ENCODE measurements at places on chromosomes 7 and 10.

- no peaks in the 10 kb centered on the region for H3K4me1 ChIP-seq
- no peak overlapping the region for H3K4me3 ChIP-seq
- DNase-seq = no peak
- no peaks in the 10 kb centered on the region for H3K27me3 ChIP-seq
- no peak overlapping the region for H3K27ac ChIP-seq
Measured at GRCh38 chr10:63286754-63287264, 153.7 kb downstream of the NRBF2 start.

- H3K27me3 ChIP-seq = peaks cover 3% of the 10 kb centered on the region
- H3K4me1 ChIP-seq = peaks cover 63% of the 10 kb centered on the region
- H3K27ac ChIP-seq = no peak overlapping the region
- H3K4me3 ChIP-seq = no peak overlapping the region
- H3K36me3 ChIP-seq = peaks cover 26% of the 10 kb centered on the region
Measured at GRCh38 chr10:119301397-119301796, 94.0 kb downstream of the GRK5 start.

DNA sequence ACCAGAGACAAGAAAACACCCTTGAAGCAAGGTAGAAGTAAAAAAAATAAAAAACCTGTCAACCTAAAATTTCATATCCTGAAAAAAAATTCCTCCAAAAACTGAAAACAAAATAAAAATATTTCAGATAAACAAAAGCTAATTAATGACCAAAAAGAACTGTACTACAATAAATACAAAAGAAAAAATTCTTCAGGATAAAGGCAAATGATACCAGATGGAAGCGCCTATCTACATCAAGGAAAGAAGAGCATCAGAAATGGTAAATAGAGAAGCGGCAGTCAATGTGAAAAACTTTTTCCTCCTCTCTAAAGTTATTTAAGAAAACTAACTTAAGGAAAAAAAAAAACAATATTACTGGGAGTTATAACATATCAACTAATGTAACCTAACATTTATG, 79.8 kb downstream of the RSU1 start:
- no peak overlapping the region for H3K4me3 ChIP-seq
- DNase-seq = no peak
- H3K27me3 ChIP-seq = no peaks in the 10 kb centered on the region
- H3K4me1 ChIP-seq = no peaks in the 10 kb centered on the region

DNA sequence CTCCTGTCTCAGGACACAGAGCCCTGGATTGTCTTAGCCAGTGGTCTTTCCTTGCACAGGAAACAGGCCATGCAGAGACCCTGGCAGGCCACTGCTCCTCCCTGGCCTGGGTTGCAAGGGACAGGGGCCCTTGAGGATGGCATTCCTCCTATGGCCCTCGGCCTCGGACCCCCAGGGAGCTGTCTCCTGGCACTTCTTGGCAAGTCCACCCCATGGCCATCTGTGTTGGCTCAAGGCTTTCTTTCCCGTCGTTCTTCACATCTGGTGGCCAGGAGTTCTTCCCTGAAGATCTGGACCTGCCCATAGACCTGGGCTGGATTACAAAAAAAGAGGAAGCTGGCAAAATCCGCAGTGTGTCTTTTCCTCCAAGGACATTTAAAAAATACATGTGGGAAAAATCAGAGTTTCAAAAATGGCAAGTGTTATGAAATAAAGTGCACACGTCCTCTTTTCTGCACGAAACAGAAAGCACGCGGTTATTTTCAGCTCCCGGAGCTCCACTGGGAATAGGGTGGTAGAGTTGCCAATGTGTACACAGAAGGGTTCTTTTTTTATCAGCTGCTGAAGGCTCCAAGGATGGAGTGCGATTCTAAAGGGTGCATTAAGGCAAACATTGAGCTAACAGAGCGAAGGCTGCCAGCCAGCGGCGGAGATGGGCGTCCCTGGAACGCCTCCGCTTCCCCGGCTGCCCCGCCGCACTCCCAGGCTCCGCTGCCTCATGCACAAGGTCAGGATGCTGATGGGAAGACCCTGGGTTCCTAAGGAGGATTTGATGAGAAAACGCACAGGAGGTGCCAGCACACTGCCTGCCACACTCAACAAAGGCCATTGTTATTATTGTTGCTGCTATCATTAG, 62.8 kb upstream of the FAM20C start:
- no peak overlapping the region for H3K4me3 ChIP-seq
- peaks cover 22% of the 10 kb centered on the region for H3K27me3 ChIP-seq
- peaks cover 4% of the 10 kb centered on the region for H3K4me1 ChIP-seq
- no peak for DNase-seq
- H3K36me3 ChIP-seq = no peaks in the 10 kb centered on the region

DNA sequence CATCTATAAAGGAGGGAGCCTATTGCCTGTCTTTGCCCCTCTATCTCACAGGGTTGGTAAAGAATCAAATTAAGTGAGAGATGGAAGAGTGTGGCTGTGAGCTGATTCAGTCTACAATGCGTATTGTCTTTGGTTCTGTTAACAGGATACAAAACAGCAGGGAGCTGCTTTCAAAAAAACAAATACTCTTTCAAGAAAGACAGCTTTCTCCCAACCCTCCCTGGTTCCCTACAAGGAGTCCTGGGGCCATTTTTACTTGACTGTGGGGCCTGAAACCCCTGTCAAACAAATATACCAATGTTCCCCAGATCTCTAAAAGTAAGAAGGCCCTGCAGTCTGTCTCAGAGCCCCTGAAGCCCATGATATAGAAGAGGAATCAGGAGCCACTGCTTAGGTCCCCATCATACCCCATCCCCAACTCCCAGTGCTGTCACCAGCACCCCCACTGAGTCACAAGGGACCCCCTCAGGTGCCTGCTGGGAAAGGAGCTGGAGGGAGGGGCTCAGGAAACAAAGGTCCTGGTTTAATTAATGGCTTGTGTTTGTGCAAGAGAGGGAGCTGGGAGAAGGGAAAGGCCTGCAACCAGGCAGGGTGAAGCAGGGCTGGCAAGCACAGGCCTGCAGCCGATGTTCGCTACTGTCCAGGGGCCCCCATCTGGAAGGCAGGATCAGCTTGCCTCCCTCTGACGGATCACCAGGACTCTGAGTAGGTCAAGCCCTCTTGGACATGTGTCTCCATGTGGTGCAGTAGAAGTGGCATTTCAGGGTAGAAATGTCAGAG, 182.0 kb upstream of the GHITM start:
- DNase-seq = no peak
- H3K4me3 ChIP-seq = no peak overlapping the region
- H3K36me3 ChIP-seq = no peaks in the 10 kb centered on the region
- peaks cover 4% of the 10 kb centered on the region for H3K27me3 ChIP-seq

DNA sequence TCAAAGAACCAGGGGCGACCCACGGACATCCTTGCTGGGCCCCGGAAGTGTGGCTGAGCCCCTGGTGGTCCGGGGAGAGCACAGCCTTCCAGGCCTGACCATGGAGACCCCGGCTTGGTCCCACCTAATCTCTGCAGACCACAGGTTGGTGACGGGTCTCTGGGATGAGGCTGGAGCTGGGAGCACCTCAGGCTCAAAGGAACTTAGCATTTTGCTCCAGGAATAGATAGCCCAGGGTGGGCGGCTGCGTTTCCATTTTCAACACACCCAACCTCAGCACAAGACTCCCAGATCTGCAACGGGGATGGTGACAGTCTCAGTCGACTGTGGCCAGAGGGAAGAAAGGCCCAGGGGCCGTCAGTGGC, 58.5 kb downstream of the FOXL3 start:
- peaks cover 4% of the 10 kb centered on the region for H3K4me1 ChIP-seq
- no peak overlapping the region for H3K4me3 ChIP-seq
- H3K27ac ChIP-seq = no peak overlapping the region
- DNase-seq = no peak
- peaks cover 14% of the 10 kb centered on the region for H3K27me3 ChIP-seq

- no peak for DNase-seq
- H3K36me3 ChIP-seq = no peaks in the 10 kb centered on the region
- no peaks in the 10 kb centered on the region for H3K4me1 ChIP-seq
- no peak overlapping the region for H3K4me3 ChIP-seq
Measured at GRCh38 chr10:108812296-108812695, 1111.0 kb downstream of the XPNPEP1 start.

- no peaks in the 10 kb centered on the region for H3K27me3 ChIP-seq
- no peak overlapping the region for H3K4me3 ChIP-seq
- H3K27ac ChIP-seq = no peak overlapping the region
- DNase-seq = no peak
- peaks cover 6% of the 10 kb centered on the region for H3K4me1 ChIP-seq
- H3K36me3 ChIP-seq = peaks cover 31% of the 10 kb centered on the region
Measured at GRCh38 chr10:1063232-1063865, 7.2 kb downstream of the WDR37 start.

GRCh38 chr7:94995921-94996320, 88.5 kb downstream of the PPP1R9A start:
- no peak for DNase-seq
- peaks cover 19% of the 10 kb centered on the region for H3K36me3 ChIP-seq
- H3K27me3 ChIP-seq = no peaks in the 10 kb centered on the region
- peaks cover 38% of the 10 kb centered on the region for H3K4me1 ChIP-seq
- no peak overlapping the region for H3K27ac ChIP-seq

- no peak for DNase-seq
- peaks cover 2% of the 10 kb centered on the region for H3K27me3 ChIP-seq
- peak overlapping the region; percentile 36 for H3K27ac ChIP-seq
- no peaks in the 10 kb centered on the region for H3K36me3 ChIP-seq
Measured at GRCh38 chr7:45978010-45978681, 57.1 kb upstream of the IGFBP3 start.

DNA sequence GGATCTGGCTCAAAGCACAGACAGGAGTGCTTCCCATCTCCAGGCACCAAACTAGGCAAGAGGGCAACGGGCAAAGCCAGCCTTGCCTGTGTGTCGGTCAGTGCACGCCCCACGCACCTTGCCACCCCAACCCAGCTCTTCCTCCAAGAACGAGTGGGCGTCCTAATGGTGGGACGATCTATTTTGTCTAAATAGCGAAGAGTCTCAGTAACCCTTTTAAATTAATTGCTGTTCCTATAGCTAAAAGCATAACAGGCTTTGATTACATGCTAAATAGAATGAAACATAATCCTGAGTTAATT, 12.2 kb downstream of the EN2 start:
- H3K4me3 ChIP-seq = no peak overlapping the region
- H3K27ac ChIP-seq = no peak overlapping the region
- peaks cover 23% of the 10 kb centered on the region for H3K4me1 ChIP-seq
- peaks cover 100% of the 10 kb centered on the region for H3K27me3 ChIP-seq
- no peaks in the 10 kb centered on the region for H3K36me3 ChIP-seq

- no peaks in the 10 kb centered on the region for H3K27me3 ChIP-seq
- H3K4me1 ChIP-seq = no peaks in the 10 kb centered on the region
- no peak overlapping the region for H3K27ac ChIP-seq
- DNase-seq = no peak
Measured at GRCh38 chr7:108973075-108973474, 403.4 kb downstream of the DNAJB9 start.

- no peaks in the 10 kb centered on the region for H3K4me1 ChIP-seq
- no peak overlapping the region for H3K27ac ChIP-seq
- no peaks in the 10 kb centered on the region for H3K36me3 ChIP-seq
- DNase-seq = no peak
- no peaks in the 10 kb centered on the region for H3K27me3 ChIP-seq
Measured at GRCh38 chr10:99170116-99170675, 65.5 kb downstream of the HPSE2 start.

DNA sequence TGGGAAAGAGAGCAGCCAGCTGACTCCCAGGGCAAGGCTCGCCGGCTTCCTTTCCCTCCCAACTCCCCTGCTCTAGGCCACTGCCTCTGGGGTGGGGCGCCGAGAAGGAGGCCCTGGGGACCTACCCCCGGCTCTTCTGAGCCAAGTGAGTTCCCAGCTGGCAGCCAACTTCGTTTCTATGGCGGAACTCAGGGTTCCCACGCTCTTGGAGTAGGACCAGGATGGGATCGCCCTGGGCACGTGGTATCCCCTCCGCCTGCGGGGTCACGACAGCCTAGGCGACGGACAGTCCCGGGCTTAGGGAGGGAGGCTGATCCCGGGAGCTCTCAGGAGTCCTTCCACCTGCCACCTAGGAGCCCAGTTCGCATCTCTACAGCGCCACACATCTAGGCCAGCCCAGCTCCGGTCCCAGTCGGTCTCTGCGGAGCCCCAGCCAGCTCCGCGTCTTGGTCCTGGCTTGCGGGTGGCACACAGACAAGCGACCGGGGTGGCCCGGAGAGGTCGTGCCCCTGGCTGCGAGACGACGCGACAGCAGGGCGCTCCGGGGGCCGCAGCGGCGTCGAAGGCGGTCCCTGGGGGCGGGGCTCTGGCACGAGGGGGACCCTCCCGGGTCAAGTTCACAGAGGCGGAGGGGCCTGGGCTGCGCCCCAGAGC, 20.5 kb upstream of the GATA3 start:
- peaks cover 23% of the 10 kb centered on the region for H3K4me1 ChIP-seq
- peaks cover 96% of the 10 kb centered on the region for H3K27me3 ChIP-seq
- peak; percentile 46 for DNase-seq
- H3K36me3 ChIP-seq = no peaks in the 10 kb centered on the region
- H3K4me3 ChIP-seq = peak overlapping the region; percentile 38
- no peak overlapping the region for H3K27ac ChIP-seq

- peaks cover 90% of the 10 kb centered on the region for H3K27me3 ChIP-seq
- H3K4me1 ChIP-seq = peaks cover 76% of the 10 kb centered on the region
- peak; percentile 44 for DNase-seq
- H3K36me3 ChIP-seq = peaks cover 10% of the 10 kb centered on the region
Measured at GRCh38 chr7:19112274-19113001, 5.0 kb downstream of the TWIST1 start.

DNA sequence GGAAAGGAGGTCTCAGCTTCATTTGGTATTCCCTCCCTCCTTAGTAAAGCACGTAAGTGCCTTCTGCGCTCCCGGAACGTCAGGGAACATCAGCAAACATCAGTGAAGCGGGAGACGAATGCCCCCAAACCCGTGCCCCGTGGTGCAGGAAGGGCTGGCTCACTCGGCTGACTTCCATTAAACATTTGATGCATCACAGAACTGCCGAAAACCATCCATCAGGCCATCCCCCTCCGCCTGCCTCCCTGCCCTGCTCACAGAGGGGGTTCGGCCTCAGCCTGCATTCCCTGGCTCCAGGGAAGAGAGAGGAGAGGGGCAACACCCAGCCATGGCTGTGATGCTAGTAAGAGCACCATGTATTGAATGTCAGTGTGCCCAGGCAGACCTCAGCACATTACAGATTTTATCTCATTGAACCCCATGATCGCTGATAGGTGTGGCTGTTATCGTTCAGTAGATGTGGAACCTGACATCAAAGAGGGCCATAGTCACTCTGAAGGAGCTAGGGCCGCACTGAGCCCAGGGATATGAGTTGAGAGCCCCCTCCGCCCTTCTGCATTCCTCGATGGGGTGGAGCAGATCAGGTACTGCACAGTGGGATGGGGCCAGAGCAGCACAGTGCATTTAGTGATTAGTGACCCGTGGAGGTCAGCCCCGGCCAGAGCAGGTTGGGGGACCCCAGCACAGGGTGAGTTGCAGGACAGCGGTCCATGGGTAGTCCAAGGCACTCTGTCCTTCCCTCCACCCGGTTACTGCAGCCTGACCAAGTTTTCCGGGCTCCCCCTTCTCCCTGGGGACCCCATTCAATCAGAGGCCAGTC, 146.4 kb downstream of the RPS24 start:
- H3K36me3 ChIP-seq = no peaks in the 10 kb centered on the region
- peaks cover 11% of the 10 kb centered on the region for H3K27me3 ChIP-seq
- peak; percentile 31 for DNase-seq
- no peak overlapping the region for H3K4me3 ChIP-seq

DNA sequence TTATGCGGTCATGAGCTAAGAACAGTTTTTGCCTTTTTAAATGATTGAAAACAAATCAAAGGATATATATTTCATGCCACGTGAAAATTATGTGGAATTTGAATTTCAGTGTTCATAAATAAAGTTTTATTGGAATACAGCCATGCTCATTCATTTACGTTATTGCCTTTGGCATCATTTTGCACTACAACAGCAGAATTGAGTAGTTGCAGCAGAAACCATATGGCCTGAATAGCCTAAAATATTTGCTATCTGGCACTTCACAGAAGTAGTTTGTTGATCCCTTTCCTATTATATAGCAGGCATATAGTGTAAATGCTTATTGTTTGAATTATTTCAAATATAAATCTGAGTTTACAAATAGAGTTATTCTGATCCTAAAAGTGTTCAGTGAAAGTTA, 59.7 kb downstream of the AUTS2 start:
- H3K4me3 ChIP-seq = no peak overlapping the region
- peaks cover 83% of the 10 kb centered on the region for H3K4me1 ChIP-seq
- H3K27me3 ChIP-seq = peaks cover 6% of the 10 kb centered on the region
- H3K36me3 ChIP-seq = no peaks in the 10 kb centered on the region
- no peak overlapping the region for H3K27ac ChIP-seq
